Activated CD8-positive, alpha-beta memory T cell treated with anti-CD3 and anti-CD28 coated beads, Interleukin-2, amount 10 ng/mL, durations not matched to agents 7 days and 5 days (primary cell): ENCODE measurements at places on chromosomes 13 and 19. TPM values are rescaled to one million over a fixed set of nuclear protein-coding genes. Genes with fewer than 3 reads are reported as not detected.

ZNF442 gene
- total RNA-seq, result 0.56 TPM

CD33 gene
- total RNA-seq, result 0.96 TPM

ZNF491 gene
- total RNA-seq, result 1.7 TPM

EFNA2 gene
- not detected for total RNA-seq

CD209 gene
- total RNA-seq, result not detected

CAPN12 gene
- total RNA-seq, result 8.4 TPM

YJU2 gene
- 32.1 TPM for total RNA-seq

MUC16 gene
- total RNA-seq, result 0.02 TPM

KLHL1 gene
- total RNA-seq, result not detected
